ENCODE measurements at places on chromosomes 6 and 20. TPM values are rescaled to one million over a fixed set of nuclear protein-coding genes. Genes with fewer than 3 reads are reported as not detected.

- H3K4me1 ChIP-seq = peaks cover 13% of the 10 kb centered on the region
- no peak overlapping the region for H3K27ac ChIP-seq
- H3K36me3 ChIP-seq = peaks cover 9% of the 10 kb centered on the region
- no peaks in the 10 kb centered on the region for H3K27me3 ChIP-seq
- no peak for DNase-seq
Observed at GRCh38 chr6:105553171-105553570, 150.3 kb upstream of the PREP start.

DNA sequence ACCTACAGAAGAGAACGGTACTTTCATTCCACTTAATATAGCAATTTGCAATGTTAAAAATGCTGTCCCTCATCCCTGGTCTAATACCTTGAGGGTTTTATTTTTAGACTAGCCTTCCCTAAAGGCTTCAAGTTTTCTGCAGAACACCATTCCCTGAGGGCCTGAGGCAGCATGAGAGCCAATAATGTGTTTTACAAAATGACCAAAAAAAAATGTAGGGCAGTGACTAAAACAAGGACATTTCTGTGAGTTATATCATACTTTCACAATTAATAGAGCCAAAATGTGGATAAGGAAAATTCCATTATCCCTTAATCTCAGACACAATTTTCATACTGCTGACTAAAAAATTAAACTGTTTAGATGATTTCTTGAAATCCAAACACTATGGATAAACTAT lies 22.7 kb downstream of the GPR63 start:
- no peak for DNase-seq
- peak overlapping the region; percentile 41 for H3K4me3 ChIP-seq
- peaks cover 68% of the 10 kb centered on the region for H3K4me1 ChIP-seq
- H3K27me3 ChIP-seq = no peaks in the 10 kb centered on the region
- no peaks in the 10 kb centered on the region for H3K36me3 ChIP-seq
- H3K27ac ChIP-seq = peak overlapping the region; percentile 19

- peaks cover 11% of the 10 kb centered on the region for H3K27me3 ChIP-seq
- DNase-seq = no peak
- H3K4me1 ChIP-seq = peaks cover 42% of the 10 kb centered on the region
- H3K4me3 ChIP-seq = peak overlapping the region; percentile 96
Observed at GRCh38 chr20:34703424-34704176, 544 bp upstream of the TP53INP2 start.

DNA sequence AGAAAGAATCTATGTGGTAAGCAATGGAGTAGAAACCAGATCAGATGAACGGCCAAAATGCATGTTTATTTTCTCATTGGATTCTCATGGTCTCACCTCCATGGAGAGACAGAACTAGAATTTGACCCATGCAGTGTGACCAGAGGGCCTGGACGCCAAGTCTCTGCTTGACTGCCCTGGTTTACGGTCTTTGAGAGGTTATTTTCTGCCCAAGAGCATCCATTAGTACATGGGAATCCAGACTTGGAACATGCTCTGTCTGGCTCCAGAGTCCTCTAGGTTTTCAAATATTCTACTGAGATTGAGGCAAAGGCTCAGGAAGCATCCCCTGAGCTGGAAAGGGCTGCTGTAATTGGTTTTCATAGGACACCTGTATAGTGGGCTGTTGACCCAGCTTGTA lies 45.5 kb upstream of the UST start:
- H3K4me3 ChIP-seq = peak overlapping the region; percentile 81
- peak overlapping the region; percentile 52 for H3K27ac ChIP-seq
- peaks cover 1% of the 10 kb centered on the region for H3K27me3 ChIP-seq
- peaks cover 23% of the 10 kb centered on the region for H3K4me1 ChIP-seq
- H3K36me3 ChIP-seq = peaks cover 16% of the 10 kb centered on the region

DNA sequence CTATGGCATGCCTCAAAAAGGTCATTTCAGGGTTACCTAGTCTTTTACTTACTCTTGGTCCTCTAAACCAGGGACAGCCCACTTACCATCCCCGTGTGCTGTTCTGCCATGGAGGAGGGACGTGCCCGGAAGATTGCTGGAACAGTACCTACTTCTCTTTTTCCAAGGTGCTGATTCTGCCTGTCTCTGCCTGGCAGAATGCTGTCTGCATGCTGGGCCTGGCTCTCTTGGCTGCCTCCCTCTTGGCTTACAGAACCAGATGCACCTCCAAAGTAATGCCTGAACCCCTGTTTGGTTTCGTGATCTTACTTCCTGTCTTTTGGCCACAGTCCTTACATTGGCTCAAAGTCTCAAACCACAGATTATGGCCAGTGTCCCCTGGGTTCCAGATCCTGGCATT lies 120.7 kb upstream of the NT5E start:
- no peaks in the 10 kb centered on the region for H3K36me3 ChIP-seq
- H3K27ac ChIP-seq = no peak overlapping the region
- H3K4me3 ChIP-seq = no peak overlapping the region
- H3K27me3 ChIP-seq = peaks cover 26% of the 10 kb centered on the region
- no peaks in the 10 kb centered on the region for H3K4me1 ChIP-seq

DNA sequence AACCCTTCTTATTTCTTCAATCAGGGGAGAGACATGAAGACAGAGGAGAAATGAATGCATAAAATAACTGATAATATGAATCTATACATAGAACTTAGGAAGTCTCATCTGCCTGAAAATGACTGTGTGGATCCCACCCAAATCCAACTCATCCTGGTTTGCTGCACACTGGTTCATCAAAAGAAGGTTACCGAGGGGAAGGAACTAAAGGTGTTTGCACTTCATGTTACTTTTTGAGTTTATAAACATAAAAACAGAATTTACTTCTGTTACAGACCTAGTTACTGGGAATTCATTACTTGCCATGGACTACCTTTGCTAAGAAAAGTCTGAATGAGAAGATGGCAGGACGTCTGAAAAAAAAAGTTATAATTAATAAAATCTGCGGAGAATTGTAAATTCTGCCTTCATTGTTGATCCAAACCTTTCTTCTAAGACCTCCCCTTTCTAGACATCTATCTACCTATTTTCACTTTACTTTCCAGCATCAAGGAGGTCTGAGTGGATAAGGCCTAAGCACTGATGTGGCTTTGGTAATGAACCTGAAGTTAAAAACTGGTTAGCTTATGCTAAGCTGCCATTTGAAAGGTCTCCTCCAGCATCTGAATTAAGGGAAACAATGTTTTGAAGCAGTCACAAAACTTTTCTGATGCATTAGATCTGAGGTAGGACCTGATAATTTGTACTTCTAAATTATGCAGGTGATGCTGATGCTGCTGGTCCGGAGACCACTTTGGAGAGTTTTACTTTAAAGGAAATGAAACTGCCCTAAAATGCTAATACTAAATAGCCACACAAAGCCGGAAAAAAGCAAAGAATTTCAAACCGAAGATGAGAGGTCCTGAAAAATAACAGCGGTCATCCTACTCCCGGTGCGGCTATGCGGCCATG lies 84.0 kb downstream of the HFE start:
- no peaks in the 10 kb centered on the region for H3K36me3 ChIP-seq
- peak overlapping the region; percentile 97 for H3K4me3 ChIP-seq
- peaks cover 40% of the 10 kb centered on the region for H3K4me1 ChIP-seq
- peak overlapping the region; percentile 99 for H3K27ac ChIP-seq
- H3K27me3 ChIP-seq = peaks cover 2% of the 10 kb centered on the region

DNA sequence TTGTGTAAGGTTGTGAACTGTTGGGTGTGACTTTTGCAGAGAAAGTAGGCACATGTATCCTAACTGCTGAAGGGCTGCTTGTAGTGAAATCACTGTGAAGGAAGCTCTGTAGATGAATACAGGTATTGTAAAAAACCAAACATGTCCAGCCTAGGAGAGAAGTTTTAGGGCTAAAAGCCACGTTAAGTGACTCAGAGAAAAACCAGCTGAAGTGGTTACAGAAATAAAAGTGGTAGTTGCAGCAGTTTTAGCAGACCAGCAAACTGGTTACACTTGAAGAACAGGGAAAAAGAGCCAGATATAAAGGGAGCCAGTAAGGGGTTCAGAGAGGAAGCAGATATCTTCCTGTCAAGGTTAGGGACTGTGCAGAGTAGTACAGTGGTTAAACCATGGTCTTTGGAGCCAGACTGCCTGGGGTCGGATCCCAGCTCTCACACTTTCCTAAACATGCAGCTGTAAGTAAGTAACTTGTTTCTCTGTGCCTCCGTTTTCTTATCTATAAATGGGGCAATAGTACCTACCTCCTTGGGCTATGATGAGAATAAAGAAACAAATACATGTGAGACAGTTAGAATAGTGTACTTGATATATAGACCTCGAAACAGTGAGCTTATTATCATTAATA lies 33.8 kb upstream of the RNF8 start:
- H3K4me3 ChIP-seq = no peak overlapping the region
- H3K27me3 ChIP-seq = peaks cover 2% of the 10 kb centered on the region
- no peak for DNase-seq
- peaks cover 13% of the 10 kb centered on the region for H3K36me3 ChIP-seq
- H3K4me1 ChIP-seq = peaks cover 32% of the 10 kb centered on the region

- peaks cover 28% of the 10 kb centered on the region for H3K36me3 ChIP-seq
- no peak overlapping the region for H3K27ac ChIP-seq
- peaks cover 39% of the 10 kb centered on the region for H3K4me1 ChIP-seq
- H3K27me3 ChIP-seq = no peaks in the 10 kb centered on the region
Observed at GRCh38 chr6:144394210-144394609, 109.1 kb downstream of the UTRN start.

- no peak overlapping the region for H3K4me3 ChIP-seq
- peak; percentile 20 for DNase-seq
- H3K36me3 ChIP-seq = no peaks in the 10 kb centered on the region
- H3K4me1 ChIP-seq = peaks cover 24% of the 10 kb centered on the region
- peaks cover 42% of the 10 kb centered on the region for H3K27me3 ChIP-seq
Observed at GRCh38 chr6:3610206-3610605, 141.3 kb downstream of the PXDC1 start.

GRCh38 chr6:14885498-14885897 lies 360.4 kb upstream of the JARID2 start:
- no peak overlapping the region for H3K4me3 ChIP-seq
- H3K36me3 ChIP-seq = no peaks in the 10 kb centered on the region
- no peak overlapping the region for H3K27ac ChIP-seq
- DNase-seq = no peak
- H3K27me3 ChIP-seq = no peaks in the 10 kb centered on the region

- no peak overlapping the region for H3K27ac ChIP-seq
- no peak overlapping the region for H3K4me3 ChIP-seq
- H3K36me3 ChIP-seq = peaks cover 5% of the 10 kb centered on the region
- no peaks in the 10 kb centered on the region for H3K27me3 ChIP-seq
- H3K4me1 ChIP-seq = peaks cover 22% of the 10 kb centered on the region
Observed at GRCh38 chr6:21188505-21189223, 404.9 kb upstream of the SOX4 start.

GRCh38 chr20:41534170-41534569 lies 84.0 kb downstream of the CHD6 start:
- H3K27ac ChIP-seq = no peak overlapping the region
- H3K4me3 ChIP-seq = no peak overlapping the region
- no peaks in the 10 kb centered on the region for H3K27me3 ChIP-seq
- DNase-seq = no peak
- peaks cover 26% of the 10 kb centered on the region for H3K36me3 ChIP-seq

- peaks cover 50% of the 10 kb centered on the region for H3K4me1 ChIP-seq
- H3K27ac ChIP-seq = peak overlapping the region; percentile 18
- peaks cover 18% of the 10 kb centered on the region for H3K36me3 ChIP-seq
- H3K4me3 ChIP-seq = no peak overlapping the region
Observed at GRCh38 chr6:140370441-140370840, 996.0 kb upstream of the CITED2 start.

GRCh38 chr6:22613051-22613450 lies 43.7 kb downstream of the HDGFL1 start:
- H3K36me3 ChIP-seq = no peaks in the 10 kb centered on the region
- no peak for DNase-seq
- no peak overlapping the region for H3K4me3 ChIP-seq
- no peaks in the 10 kb centered on the region for H3K27me3 ChIP-seq
- H3K27ac ChIP-seq = no peak overlapping the region

- no peak overlapping the region for H3K27ac ChIP-seq
- no peaks in the 10 kb centered on the region for H3K27me3 ChIP-seq
- H3K4me3 ChIP-seq = no peak overlapping the region
- H3K36me3 ChIP-seq = no peaks in the 10 kb centered on the region
- no peak for DNase-seq
Observed at GRCh38 chr6:37126493-37126958, 43.4 kb upstream of the PIM1 start.

DNA sequence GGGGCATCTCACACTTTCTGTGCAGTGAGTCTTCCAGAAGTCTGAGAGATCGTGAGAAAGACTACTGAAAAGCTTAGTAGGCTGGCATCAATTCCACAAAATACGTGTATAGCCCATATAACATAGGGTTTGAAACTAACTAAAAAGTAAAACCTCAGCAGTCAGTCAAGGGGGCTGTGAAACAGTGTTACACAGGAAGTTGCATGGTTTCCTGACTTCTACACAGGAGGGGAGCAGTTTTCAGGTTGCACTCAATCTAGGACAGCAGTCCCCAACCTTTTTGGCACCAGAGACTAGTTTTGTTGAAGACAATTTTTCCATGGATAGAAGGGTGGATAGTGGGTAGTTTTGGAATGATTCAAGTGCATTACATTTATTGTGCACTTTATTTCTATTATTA lies 4.7 kb upstream of the LY86 start:
- H3K4me1 ChIP-seq = no peaks in the 10 kb centered on the region
- H3K4me3 ChIP-seq = no peak overlapping the region
- DNase-seq = no peak
- no peaks in the 10 kb centered on the region for H3K27me3 ChIP-seq
- no peaks in the 10 kb centered on the region for H3K36me3 ChIP-seq

GRCh38 chr6:133136177-133136880 lies 104.8 kb upstream of the EYA4 start:
- no peak overlapping the region for H3K27ac ChIP-seq
- no peaks in the 10 kb centered on the region for H3K36me3 ChIP-seq
- H3K27me3 ChIP-seq = no peaks in the 10 kb centered on the region
- H3K4me3 ChIP-seq = no peak overlapping the region
- H3K4me1 ChIP-seq = no peaks in the 10 kb centered on the region

- peaks cover 26% of the 10 kb centered on the region for H3K36me3 ChIP-seq
- no peaks in the 10 kb centered on the region for H3K27me3 ChIP-seq
- H3K27ac ChIP-seq = peak overlapping the region; percentile 63
- peak; percentile 45 for DNase-seq
- peak overlapping the region; percentile 96 for H3K4me3 ChIP-seq
Observed at GRCh38 chr6:169700296-169700695, 1.5 kb downstream of the WDR27 start.

DNA sequence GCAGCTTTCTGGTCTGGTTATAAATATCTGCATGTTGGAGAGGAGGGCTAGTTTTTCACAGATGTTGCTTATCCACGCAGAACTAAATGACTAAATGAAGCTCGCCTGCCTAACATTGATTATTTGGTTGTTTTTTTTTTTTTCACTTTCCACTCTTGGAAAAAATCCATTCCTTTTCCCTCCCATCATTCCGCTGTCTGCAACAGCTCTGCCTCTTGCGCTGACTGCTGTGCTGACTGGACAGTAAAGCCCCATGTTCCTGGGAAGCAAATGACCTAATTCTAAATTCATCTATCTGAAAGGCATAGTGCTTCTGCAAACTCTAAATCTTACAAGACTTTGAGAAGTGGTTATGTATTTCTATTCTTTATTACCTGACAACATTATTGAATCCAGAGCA lies 255.5 kb upstream of the PLN start:
- peaks cover 3% of the 10 kb centered on the region for H3K27me3 ChIP-seq
- H3K27ac ChIP-seq = no peak overlapping the region
- no peaks in the 10 kb centered on the region for H3K36me3 ChIP-seq
- no peak overlapping the region for H3K4me3 ChIP-seq
- no peak for DNase-seq

The AKAP12 gene
- 2.9 TPM for total RNA-seq

The CCM2L gene
- not detected for total RNA-seq

The CLPSL1 gene
- not detected for total RNA-seq

The NR2E1 gene
- not detected for total RNA-seq

The MUC21 gene
- not detected for total RNA-seq

The NELFCD gene
- 54.6 TPM for total RNA-seq

The EYS gene
- total RNA-seq = not detected

The TBXT gene
- not detected for total RNA-seq

The TRIM40 gene
- not detected for total RNA-seq

The OPN5 gene
- total RNA-seq = not detected

All from HFFc6 (cell line).